ENCODE measurements at places on chromosomes 2 and 18. TPM values are rescaled to one million over a fixed set of nuclear protein-coding genes. Genes with fewer than 3 reads are reported as not detected.

Gene SPP2
- not detected for total RNA-seq

- DNase-seq = no peak
Observed at GRCh38 chr2:149410701-149411484, 80.5 kb downstream of the LYPD6 start.

DNA sequence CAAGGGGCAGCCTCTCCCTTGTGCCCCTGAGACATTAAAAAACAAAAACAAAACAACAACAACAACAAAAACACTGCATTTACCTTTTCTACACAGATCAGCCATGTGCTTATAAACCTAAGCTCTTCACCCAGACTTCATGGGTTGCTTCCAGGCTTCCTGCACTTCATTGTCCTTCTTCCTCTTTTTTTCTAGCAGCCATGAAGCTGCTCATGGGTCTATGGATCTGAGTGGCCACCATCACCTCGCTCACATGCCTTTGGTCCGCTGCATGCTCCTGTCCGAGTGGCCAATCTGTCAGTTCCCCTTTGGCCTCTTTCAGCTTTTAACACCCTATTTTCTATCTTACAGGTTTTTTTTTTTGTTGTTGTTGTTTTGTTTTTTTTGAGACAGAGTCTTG lies 9.0 kb upstream of the TET3 start:
- DNase-seq = no peak

DNA sequence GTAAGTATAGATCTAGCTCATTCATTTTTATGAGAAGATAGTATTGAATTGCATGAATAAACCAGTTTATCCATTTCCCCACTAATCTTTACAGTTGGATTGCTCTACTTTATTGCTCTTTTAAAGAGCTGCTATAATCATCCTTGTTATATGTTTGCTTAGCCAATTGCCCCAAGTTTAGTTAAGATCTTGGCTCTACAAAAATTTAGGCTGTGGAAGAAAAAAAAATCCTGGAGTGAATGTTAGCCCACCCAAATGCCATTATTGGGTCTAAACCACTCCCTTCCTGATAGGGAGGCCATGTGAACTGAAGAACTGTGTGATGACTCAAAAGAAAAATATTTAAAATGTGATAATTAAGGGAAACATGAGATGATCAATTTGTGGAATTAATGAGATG lies 2.9 kb downstream of the ALS2 start:
- no peak for DNase-seq

DNA sequence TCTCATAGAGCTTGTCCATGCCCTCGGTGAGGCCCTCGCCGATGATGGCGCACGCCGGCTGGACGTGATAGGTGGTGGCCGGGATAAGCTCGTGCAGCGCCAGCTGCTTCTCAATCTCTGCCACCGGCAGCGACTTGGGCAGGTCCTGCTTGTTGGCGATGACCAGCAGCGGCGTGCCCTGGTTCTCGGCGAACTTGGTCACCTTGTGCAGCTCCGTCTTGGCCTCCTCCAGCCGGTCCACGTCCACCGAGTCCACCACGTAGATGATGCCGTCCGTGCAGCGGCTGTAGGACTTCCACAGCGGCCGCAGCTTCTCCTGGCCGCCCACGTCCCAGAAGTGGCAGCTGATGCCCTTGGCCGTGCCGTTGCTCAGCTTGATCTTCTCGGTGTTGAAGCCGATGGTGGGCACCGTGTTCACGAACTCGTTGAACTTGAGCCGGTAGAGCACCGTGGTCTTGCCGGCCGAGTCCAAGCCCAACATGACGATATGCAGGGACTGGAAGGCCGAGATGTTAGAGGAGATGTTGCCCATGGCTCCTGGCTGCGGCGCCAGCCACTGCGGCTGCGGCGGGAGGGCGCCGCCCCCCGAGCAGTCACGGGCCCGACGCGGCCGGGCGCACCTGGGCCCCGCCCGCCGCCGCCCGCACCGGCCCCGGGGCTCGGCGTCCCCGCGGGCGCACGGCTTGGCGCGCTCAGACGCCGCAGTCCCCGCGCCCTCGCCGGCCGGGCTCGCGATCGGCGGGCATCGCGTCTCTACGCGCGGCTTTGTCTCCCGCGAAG lies 636 bp downstream of the ARL4C start:
- DNase-seq = peak; percentile 59

DNA sequence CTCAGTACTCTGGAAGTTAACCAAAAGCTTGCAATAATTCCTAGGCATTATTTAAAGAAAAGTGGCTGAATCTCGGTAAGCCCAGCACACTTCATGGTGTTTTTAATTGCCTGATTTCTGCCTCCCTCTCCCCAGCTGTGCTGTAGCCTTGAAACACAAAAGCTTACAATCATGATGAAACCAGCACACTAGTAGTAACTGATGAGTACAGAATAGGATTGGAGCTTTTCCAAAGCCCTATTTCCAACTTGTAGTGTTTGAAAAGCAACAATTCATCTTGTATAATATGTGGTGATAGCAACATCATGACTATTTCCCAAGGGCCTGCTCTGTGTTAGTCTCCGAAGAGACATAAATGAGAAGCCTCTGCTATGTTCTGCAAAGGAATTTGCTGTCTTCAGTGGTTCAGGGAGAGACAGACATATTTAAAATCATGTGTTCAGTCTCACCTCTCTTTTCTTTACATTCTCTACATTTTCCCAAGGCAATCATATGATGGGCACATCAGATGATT lies 1015.0 kb downstream of the BCL11A start:
- DNase-seq = no peak

Data from activated CD8-positive, alpha-beta T cell treated with anti-CD3 and anti-CD28 coated beads for 36 hours (primary cell).